CD4-positive, alpha-beta T cell treated with Interleukin-2 at 100 ng/mL for 4 hours (primary cell): ENCODE measurements at places on chromosomes 5 and 9.
A peak's percentile ranks its signal among the peaks of the same experiment; 100 is the strongest.

DNA sequence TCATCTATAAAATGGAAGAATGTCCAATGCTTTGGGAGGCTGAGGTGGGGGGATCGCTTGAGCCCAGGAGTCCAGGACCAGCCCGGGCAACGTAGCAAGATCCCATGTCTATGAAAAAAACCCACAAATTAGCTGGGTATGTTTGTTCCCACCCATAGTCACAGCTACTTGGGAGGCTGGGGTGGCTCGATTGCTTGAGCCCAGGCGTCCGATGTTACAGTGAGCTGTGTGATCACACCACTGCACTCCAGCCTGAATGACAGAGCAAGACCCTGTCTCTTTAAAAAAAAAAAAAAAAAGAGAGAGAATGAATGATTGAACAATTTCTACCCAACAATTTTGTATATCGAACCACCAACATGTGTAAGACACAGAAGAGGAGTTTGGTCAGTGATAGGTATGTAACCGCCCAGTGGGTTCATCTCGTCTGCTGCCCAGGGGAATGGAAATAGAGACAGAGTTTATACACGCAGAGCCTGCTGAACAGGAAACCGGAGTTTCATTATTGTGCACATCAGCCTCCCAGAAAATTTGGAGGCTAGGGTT is 26.2 kb upstream of the ERGIC1 start:
- no peak for DNase-seq

GRCh38 chr9:112484607-112485006 is 2.0 kb upstream of the KIAA1958 start:
- DNase-seq: no peak

GRCh38 chr5:96871027-96871399 is 5.3 kb upstream of the ERAP2 start:
- DNase-seq: no peak

DNA sequence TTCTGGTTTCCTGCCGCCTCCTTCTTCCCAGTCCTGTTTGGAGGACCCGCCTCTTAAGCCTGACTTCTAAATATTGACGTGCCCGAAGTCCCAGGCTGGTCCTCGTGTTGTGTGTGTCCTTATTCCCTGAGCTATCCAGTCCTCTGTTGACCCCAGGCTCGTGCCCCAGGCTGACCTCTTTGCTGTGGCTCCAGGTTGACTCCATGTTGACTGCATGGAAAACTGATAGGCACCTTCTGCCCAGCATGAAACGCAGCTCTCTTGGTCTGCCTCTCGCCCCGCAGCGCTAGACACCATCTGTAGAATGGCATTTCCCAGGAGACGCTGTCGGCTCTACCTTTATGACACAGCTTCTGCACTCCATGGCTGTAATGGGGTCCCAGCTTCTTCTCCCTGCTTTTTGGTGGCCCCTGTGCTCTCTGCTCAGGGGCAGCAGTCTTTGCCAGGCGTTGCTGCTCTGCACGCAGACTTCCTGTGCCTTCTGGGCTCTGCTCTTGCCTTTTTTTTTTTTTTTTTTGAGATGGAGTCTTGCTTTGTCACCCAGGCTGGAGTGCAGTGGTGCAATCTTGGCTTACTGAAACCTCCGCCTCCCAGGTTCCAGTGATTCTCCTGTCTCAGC is 28.4 kb downstream of the EHMT1 start:
- DNase-seq: no peak

DNA sequence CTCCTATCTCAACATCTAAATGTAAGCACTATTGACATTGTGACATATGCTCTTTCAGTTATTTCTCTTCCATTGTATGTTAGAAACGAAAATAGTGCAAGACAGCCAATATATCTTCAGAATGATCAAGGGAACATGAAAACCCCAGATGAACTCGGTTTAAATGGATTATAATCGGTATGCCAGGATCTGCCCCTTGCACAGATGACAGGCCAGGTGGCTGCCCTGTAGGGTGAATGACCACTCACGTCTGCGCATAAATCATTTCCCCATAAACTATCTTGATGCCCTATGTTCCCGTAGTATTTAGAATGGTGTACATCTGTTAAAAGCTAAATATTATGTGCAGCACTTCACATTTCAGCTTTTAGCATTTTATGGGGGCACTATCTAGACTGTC is 69.7 kb upstream of the RANBP3L start:
- DNase-seq: no peak

GRCh38 chr5:74074111-74074510 is 448.1 kb downstream of the ARHGEF28 start:
- no peak for DNase-seq

- DNase-seq: no peak
Measured at GRCh38 chr9:104319198-104319597, 184.9 kb upstream of the OR13F1 start.

GRCh38 chr5:80707645-80708044 is 52.9 kb upstream of the DHFR start:
- DNase-seq: no peak

DNA sequence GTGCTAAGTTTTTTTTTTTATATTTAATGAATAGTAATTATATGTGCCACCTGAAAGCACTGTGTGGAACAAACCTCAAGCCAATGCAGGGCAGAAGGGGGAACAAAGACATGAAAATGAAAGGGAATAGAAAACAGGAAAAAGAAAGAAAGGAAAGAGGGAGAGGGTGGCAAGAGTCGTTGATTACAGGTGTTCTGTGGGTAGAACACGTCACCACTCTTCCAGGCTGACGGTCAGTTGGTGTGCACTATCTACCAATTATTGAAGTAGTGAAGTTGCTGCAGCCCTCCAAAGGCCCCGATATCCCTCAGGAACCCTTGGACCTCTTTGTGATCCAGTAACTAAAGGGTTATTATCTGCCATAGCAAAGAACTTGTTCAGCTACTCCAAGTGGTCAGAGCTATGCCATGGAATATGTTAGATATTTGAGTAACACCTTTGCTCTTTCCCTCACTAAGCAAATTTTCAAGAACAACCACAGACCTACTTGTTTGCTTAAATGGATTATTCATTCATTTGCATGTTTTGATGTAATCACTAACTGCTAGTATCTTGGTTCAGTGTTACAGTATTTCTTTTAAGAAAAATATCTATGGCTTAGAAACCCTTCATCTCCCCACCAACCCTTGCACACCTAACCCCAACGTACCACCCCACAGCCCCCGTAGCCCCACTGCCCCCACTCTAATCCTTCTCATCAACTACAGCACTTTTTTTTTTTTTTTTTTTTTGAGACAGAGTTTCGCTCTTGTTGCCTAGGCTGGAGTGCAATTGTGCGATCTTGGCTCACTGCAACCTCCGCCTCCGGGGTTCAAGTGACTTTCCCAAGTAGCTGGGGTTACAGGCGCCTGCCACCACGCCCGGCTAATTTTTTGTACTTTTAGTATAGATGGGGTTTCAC is 31.3 kb downstream of the FYB1 start:
- DNase-seq: peak; percentile 62

DNA sequence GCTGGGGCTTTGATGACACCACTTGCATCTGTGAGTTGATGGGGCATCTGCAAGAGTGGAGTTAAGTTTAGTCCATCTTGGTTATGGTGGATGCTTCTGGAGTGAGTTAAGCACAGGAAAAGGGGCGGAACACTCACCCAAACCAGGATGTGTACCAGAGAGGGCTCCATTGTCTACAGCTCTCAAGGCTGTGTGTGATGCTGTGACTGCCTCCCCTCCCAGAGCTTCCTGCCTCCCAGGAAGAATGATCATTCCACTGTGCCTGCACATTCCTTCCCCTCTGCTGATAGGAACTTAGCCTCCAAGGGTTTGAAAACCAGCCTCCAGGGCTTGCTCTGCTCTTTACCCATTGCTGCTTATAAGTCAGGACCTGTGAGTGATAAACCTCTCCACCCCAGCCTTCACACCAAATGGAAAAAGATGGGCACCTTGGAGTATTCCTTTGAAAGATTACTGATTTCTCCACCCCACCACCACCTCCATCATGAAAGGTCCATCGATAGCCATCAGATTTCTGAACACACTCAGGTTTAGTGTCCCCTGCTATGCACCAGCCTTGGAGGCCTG is 160.1 kb upstream of the SPRY4 start:
- DNase-seq: no peak

DNA sequence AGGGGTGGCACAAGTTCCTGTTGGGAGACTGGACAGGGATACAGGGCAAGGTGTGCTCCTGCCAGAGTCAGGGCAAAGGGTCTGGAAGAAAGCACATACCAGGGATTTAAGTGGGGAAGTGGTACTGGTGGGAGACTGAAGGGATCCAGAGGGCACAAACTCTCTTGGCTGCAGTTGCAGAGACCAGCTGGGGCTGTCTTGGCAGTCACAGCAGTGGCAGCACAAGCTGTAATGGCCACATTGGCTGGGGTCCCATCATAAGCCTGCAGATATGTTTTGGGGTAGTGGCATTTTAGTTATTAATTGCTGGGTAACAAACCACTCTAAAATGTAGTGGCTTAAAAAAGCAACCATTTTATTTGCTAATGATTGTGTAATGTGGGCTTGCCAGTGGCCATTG is 492.2 kb downstream of the ENC1 start:
- no peak for DNase-seq

- peak; percentile 57 for DNase-seq
Measured at GRCh38 chr5:132396589-132397031, 27.1 kb downstream of the SLC22A5 start.

GRCh38 chr5:153865016-153865415 is 173.7 kb downstream of the FAM114A2 start:
- DNase-seq: no peak

DNA sequence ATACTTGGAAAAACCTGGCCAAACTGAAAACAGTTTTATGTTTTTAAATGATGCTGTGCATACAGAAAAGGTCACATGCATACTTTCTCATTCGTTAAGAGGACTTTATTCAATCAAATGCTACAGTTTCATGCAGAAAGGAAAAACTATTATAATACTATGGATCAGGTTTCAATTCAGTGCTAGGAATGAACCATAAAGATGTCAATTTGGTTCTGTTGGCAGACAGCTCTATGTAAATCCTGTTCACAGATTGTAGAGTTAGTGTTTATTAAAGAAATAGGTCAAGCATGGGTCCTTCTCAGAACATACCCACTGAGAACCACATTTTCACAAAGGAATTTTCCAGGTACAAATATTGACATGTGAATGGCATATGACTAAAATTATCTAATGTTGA is 57.1 kb downstream of the RETREG1 start:
- no peak for DNase-seq

DNA sequence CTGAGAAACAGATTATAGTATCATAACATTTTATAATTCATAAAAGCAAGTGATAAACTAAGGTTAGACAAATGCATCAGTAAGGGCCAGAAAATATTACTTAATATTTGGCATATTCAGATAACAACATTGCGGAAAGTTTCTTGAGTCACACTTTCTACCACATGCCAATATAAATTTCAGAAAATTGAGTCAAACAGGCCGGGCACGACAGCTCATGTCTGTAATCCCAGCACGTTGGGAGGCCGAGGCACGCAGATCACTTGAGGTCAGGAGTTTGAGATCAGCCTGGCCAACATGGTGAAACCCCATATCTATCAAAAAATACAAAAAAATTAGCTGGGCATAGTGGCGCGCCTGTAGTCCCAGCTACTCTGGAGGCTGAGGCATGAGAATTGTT is 47.1 kb downstream of the SLC38A9 start:
- DNase-seq: no peak

DNA sequence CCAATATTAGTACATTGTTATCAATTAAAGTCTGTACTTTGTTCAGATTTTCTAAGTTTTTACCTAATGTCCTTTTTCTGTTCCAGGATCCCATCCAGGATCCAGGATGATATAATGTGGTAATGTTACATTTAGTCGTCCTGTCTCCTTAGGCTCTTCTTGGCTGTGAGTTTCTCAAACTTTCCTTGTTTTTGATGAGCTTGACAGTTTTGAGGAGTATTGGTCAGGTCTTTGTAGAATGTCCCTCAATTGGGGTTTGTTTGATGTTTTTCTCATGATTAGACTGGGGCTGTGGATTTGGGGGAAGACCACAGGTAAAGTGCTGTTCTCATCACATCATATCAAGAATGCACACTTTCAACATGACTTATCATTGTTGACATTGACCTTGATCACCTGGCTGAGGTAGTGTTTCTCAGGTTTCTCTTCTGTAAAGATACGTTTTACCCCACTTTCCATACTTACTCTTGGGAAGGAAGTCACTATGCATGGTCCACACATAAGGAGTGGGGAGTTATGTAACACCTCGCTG is 9.6 kb downstream of the NDFIP1 start:
- no peak for DNase-seq

- peak; percentile 48 for DNase-seq
Measured at GRCh38 chr5:100902440-100903038, 543 bp downstream of the ST8SIA4 start.

DNA sequence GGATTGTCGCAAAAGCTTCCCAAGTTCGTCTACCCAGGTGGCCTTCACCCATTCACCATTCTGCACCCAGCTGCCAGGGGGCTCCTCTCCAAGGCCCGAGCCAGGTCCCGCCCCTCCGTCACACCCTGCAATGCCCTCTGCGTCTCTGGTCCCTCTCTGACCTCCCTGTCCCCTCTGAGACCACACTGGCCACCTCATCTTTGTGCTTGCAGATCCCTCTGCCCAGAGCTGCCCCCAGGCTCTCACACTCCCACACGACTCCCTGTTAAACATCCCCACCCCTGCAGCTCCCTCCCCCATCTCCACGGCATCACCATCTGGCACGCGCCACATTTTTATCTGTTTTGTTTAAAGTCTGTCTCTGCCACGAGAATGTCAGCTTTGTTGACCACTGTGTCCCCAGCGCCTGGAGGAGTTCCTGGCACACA is 243.6 kb downstream of the PBX3 start:
- no peak for DNase-seq
